ENCODE measurements at places on chromosomes 7 and 10. TPM values are rescaled to one million over a fixed set of nuclear protein-coding genes. Genes with fewer than 3 reads are reported as not detected.

DNA sequence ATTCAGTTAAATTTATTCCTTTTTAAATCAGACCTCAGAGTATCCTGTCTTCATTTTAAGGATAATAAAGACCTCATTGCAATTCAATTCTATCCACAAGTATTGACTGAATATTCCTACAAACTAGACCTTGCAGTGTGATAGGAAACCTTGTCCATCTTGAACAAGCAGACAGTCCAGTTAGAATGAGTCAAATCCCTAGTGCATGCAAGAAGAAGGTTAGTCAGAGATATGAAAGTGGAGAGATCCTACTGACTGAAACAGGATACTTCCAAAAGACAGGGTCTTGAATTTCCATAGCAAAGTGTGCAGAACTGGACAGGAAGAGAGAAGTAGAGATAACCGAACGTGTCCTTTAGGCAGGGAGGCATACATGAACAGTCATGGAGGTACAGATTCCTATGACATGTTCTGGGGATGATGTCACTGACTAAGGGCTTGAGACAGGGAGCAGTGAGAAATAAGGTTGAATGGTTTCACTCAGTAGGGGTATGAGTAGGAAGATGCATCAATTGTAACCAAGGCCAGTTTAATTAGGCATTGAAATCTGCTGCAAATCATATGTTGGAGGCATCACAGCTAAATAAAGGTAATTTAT, 45.2 kb downstream of the PPP1R3A start:
- H3K4me3 ChIP-seq: no peak overlapping the region
- no peaks in the 10 kb centered on the region for H3K27me3 ChIP-seq
- no peak overlapping the region for H3K27ac ChIP-seq
- no peaks in the 10 kb centered on the region for H3K36me3 ChIP-seq
- H3K4me1 ChIP-seq: no peaks in the 10 kb centered on the region

GRCh38 chr10:114483575-114483974, 79.3 kb upstream of the AFAP1L2 start:
- no peak overlapping the region for H3K4me3 ChIP-seq
- no peaks in the 10 kb centered on the region for H3K4me1 ChIP-seq
- DNase-seq: no peak
- H3K27me3 ChIP-seq: no peaks in the 10 kb centered on the region
- no peak overlapping the region for H3K27ac ChIP-seq
- no peaks in the 10 kb centered on the region for H3K36me3 ChIP-seq

DNA sequence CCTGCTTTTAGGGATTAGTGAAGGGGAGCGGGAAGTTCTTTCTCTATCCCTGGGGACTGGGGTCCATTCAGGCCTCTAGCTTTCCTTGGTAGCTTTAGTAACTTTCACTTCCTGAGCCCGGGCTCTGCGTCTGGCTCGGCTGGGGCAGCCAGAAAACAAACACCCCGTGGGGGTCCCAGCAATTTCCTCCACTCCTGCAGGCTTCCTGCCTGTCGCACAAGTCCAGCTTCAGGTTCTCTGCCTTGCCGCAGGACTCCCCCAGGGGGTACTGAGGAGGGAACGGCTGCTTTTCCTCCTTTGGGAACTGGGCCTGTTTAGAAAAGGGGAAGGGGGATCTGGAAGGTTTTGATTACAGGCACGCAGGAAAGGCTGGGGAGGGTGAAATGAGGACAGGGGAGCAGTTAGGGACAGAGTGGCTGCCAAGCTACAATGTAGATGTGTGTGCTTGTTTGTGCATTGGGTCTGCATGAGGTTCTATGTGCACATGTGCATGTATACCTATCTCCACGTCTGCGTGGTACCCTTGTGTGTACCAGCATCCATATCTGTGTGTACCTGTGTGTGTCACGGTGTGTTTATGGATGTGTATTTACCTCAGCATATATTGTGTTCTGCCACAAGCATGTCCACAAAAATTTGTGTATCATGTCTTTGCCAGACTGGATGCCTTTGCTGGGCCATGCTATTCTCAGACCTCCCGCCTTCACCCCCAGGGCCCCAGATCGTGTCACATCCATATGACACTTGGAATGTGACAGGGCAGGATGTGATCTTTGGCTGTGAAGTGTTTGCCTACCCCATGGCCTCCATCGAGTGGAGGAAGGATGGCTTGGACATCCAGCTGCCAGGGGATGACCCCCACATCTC, 2.0 kb downstream of the KAZALD1 start:
- no peaks in the 10 kb centered on the region for H3K36me3 ChIP-seq
- H3K4me3 ChIP-seq: no peak overlapping the region
- no peak for DNase-seq
- no peaks in the 10 kb centered on the region for H3K4me1 ChIP-seq
- no peak overlapping the region for H3K27ac ChIP-seq

The PALD1 gene
- polyA plus RNA-seq: 5.7 TPM

- no peak overlapping the region for H3K4me3 ChIP-seq
- no peak overlapping the region for H3K27ac ChIP-seq
- no peak for DNase-seq
- no peaks in the 10 kb centered on the region for H3K4me1 ChIP-seq
- no peaks in the 10 kb centered on the region for H3K27me3 ChIP-seq
- H3K36me3 ChIP-seq: no peaks in the 10 kb centered on the region
These were observed 4.3 kb downstream of the CDH23 start for GRCh38 chr10:71401056-71401455.

GRCh38 chr7:42262964-42263363, 26.0 kb upstream of the GLI3 start:
- DNase-seq: peak; percentile 81
- no peak overlapping the region for H3K4me3 ChIP-seq
- no peaks in the 10 kb centered on the region for H3K4me1 ChIP-seq

DNA sequence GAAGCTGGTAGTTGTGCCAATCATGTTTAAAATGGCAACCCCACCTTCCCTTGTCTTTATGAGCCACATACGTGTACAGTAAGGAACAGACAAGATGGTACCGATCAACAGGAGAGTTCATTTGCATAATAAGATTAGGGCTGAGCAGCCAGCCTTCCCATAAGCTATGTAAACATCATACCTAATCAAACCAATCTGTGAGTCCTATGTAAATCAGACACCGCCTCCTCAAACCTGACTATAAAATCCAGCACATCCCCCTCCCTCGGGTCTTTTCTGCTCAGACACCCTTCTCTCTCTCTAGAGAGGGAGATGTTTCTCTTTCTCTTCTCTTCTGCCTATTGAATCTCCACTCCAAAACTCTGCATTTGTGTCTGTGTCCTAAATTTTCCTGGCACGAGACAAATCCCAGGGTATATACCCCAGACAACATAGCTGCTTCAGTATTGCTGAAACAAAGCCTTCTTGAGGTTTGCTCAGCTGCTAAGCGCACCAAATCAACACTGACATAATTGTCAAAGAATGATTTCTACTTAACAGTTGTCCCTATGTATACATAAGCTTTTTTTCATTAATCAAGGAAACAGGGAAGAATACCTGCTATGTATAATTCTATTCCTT, 279.2 kb downstream of the THSD7A start:
- H3K27ac ChIP-seq: no peak overlapping the region
- no peak overlapping the region for H3K4me3 ChIP-seq
- DNase-seq: no peak
- no peaks in the 10 kb centered on the region for H3K27me3 ChIP-seq

DNA sequence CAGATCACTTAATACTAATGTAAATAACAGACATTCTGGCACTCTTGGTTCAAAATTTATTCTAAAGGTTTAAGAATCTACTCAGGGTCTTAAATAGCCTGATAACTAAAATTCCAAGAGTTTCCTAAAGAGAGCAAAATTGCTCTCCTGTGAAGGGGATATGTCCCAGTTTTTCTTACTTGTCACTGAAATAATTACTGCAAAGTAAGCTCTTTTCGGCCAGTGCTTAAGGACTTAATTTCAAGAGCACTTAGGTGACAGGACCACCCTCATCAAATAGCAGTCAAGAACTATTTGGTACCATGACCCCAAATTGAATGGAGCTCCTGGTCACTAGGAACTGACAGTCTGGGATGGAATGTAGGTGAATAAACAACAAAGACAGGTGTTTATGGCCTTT, 1.8 kb upstream of the IMMP2L start:
- H3K27ac ChIP-seq: no peak overlapping the region
- H3K36me3 ChIP-seq: no peaks in the 10 kb centered on the region
- H3K4me1 ChIP-seq: peaks cover 4% of the 10 kb centered on the region
- H3K27me3 ChIP-seq: no peaks in the 10 kb centered on the region
- no peak overlapping the region for H3K4me3 ChIP-seq

The PHYHIPL gene
- 0.54 TPM for polyA plus RNA-seq

GRCh38 chr10:25556457-25556856, 377.6 kb upstream of the MYO3A start:
- no peaks in the 10 kb centered on the region for H3K4me1 ChIP-seq
- H3K27ac ChIP-seq: no peak overlapping the region
- no peak overlapping the region for H3K4me3 ChIP-seq

GRCh38 chr7:68041554-68041953, 1044.9 kb downstream of the TYW1 start:
- no peak overlapping the region for H3K27ac ChIP-seq
- no peak overlapping the region for H3K4me3 ChIP-seq
- H3K36me3 ChIP-seq: no peaks in the 10 kb centered on the region
- no peaks in the 10 kb centered on the region for H3K4me1 ChIP-seq

- no peaks in the 10 kb centered on the region for H3K4me1 ChIP-seq
- H3K4me3 ChIP-seq: no peak overlapping the region
- no peak overlapping the region for H3K27ac ChIP-seq
- DNase-seq: no peak
- no peaks in the 10 kb centered on the region for H3K27me3 ChIP-seq
These were observed 654.8 kb downstream of the LRMDA start for GRCh38 chr10:76086170-76086760.

DNA sequence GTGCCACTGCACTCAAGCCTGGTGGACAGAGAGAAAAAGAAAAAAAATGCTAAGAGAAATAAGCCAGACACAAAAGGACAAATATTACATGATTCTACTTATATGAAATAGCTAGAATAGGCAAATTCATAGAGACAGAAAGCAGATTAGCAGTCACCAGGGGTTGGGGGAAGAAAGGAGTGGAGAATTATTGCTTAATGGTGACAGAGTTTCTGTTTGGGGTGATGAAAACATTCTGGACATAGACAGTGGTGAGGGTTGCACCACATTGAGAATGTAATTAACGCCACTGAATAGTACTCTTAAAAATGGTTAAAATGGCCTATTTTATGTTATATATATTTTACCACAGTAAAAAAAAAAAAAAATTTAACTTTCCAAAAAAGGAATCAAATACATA, 6.4 kb upstream of the NT5C2 start:
- no peaks in the 10 kb centered on the region for H3K36me3 ChIP-seq
- DNase-seq: no peak
- H3K4me3 ChIP-seq: no peak overlapping the region
- H3K4me1 ChIP-seq: no peaks in the 10 kb centered on the region
- H3K27ac ChIP-seq: no peak overlapping the region
- H3K27me3 ChIP-seq: no peaks in the 10 kb centered on the region

The PTN gene
- polyA plus RNA-seq: 17.7 TPM

DNA sequence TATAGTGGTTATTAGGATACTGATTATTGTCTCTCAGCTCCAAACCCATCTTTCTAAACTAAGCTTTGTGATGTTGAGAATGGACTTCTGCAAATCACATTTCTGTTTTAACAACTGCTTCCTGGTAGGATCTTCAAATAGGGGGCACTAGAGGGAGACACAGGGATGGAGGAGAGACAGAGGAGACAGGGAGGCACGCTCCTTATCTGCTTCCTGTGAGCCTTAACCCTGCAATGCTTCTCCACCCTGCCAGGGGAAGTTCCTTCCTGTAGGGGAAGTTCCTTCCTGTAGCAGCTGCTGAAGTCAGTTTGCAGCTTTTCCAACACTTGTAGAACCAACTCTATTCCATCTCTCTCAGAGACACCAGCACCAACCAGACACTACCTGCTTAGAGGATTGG, 847.2 kb downstream of the CCSER2 start:
- H3K27me3 ChIP-seq: no peaks in the 10 kb centered on the region
- no peak for DNase-seq
- H3K4me1 ChIP-seq: no peaks in the 10 kb centered on the region

DNA sequence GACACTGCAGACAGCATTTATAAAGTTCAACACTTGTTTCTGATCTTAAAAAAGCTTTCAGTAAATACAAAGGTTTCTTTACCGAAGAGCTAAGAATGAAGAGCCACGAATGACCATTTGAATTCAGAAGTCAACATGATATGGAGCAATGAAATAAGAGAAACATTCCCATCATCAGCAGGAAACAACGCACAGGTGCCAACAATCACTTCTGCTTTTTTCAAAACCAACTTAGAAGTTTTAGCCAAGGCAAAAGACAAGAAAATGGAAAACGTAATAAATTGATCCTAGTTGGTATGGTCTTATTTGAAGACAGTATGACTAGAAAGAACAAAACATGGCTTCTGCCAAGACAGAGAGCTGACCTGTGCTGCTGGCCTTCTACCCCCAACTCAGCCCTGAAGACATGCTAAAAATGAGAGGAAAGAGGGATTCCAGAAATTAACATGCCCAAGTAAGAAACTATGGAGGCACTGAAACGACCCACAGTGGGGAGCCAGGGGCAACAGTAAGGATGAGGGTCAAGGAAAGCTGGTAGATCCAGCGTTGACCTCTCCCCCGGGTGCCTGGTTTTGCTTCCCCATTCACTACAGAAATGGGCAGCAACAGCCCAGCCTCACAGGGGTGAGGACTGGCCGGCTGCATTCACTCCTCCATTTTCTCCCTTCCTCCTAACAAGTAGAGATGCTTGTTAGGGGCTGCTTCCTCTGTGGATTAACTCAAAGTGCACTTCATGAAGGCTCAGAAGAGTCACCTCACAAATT, 30.1 kb downstream of the VPS41 start:
- H3K27ac ChIP-seq: no peak overlapping the region
- no peaks in the 10 kb centered on the region for H3K4me1 ChIP-seq
- no peaks in the 10 kb centered on the region for H3K27me3 ChIP-seq
- no peaks in the 10 kb centered on the region for H3K36me3 ChIP-seq
- no peak for DNase-seq

DNA sequence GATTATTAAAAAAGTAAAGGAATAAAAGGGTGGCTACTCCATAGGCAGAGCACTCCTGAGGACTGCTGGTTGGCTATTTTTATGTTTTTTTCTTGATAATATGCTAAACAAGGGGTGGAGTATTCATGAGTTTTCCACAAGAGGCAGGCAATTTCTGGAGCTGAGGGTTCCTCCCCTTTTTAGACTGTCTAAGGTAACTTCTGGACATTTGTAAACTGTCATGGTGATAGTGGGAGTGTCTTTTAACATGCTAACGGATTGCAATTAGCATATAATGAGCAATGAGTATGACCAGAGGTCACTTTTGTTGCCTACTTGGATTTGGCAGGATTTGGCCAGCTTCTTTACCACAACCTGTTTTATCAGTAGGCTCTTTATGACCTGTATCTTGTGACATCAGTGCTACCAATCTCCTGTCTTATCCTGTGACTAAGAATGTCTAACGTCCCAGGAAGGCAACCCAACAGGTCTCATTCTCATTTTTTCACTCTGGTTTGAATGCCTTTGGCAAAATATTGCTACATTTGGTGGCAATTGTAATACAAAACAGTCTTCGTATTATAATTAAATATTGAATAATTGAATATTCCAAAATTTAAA, 587.8 kb upstream of the POM121L12 start:
- no peak overlapping the region for H3K4me3 ChIP-seq
- no peaks in the 10 kb centered on the region for H3K27me3 ChIP-seq
- no peak overlapping the region for H3K27ac ChIP-seq
- H3K4me1 ChIP-seq: no peaks in the 10 kb centered on the region
